Right forelimb (tissue), 1 donor: ENCODE measurements at places on chromosomes 12 and 14.

GRCh38 chr12:59886131-59886733 lies 290.4 kb downstream of the SLC16A7 start:
- DNase-seq, result no peak

DNA sequence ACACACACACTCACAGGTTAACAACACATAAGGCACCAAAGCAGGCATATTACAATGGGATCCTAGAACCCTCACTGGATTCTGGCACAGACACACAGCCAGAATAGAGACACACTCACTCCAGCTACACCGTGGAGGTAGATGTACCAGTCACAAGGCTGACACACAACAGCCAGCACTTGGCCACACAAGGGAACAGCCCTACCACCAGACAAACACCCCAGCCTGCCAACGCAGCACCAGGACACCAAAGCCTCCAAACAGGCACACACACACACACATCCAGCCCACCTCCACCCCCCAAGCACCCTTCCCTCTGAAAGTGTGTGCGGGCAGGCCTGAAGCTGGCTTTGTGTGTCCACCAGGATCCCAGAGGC lies 10.9 kb upstream of the ITGB7 start:
- DNase-seq, result no peak

DNA sequence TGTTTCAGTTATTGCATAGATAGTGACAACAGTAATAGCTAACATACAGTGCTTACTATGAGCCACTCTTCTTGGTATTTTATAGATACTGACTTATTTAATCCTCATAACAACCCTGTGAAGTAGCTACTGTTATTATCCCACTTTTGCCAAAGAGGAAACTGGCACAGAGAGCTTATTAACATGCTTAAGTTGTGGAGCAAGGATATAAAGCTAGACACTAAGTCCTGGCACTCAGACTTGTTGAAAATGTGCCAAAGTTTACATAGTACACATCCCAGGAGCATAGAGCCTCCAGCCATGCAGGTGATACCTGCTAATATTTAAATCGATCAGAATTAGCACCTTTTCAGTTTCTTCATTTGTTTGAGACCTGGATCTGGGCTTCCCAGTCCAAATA lies 41.8 kb downstream of the VEZT start:
- DNase-seq, result no peak

GRCh38 chr14:103973354-103973753 lies 31.0 kb upstream of the RD3L start:
- DNase-seq, result no peak

- no peak for DNase-seq
Measured at GRCh38 chr14:61965030-61965745, 203.0 kb downstream of the SNAPC1 start.

DNA sequence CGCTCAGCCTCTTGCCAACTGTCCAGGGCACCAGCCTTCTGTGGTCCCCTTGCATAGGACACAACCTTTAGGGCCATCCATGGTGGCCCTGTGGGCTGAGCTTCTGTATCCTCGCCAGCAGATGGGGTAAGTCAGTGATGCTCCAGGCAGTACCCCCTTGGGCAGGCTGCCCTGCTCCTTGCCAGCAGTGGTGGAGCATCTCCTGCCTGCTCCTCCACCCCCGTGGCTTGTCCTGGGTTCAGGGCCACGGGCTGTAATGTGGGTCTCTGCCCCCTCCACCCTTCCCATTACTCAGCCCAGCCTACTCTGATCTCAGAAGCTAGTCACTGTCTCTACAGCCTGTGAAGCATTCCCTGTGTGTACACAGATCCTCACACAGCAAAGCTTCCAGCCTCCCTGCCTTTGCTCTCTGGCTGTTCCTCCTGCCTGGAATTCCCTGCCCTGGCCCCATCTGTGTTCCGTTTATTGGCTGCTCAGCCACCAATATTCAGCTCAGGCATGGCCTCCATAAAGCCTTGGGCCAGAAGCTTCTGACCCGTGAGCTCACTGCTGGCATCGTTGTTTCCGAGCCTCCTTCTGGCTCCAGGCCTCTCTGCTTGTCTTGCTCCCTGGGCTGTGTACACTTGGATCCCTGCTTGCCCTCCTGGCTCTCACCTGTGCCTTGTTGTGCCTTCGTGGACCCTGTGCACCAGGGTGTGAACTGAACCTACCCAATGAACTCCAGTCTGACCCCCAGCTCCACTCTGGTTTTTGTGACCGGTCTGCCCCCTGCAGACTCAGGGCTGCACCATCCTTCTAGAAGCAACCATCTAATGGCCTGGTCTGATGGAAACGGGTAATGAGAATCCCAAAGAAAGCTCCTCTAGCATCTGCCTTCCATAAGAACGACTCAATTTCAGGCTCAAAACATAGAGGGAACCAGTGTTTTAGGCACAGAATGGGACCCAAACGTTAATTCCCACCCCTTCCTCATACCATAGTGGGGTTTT lies 177.0 kb upstream of the PRMT8 start:
- peak; percentile 65 for DNase-seq

GRCh38 chr14:69342928-69343525 lies 55.1 kb downstream of the ERH start:
- no peak for DNase-seq

GRCh38 chr14:102828151-102828550 lies 50.9 kb downstream of the TRAF3 start:
- DNase-seq, result no peak

DNA sequence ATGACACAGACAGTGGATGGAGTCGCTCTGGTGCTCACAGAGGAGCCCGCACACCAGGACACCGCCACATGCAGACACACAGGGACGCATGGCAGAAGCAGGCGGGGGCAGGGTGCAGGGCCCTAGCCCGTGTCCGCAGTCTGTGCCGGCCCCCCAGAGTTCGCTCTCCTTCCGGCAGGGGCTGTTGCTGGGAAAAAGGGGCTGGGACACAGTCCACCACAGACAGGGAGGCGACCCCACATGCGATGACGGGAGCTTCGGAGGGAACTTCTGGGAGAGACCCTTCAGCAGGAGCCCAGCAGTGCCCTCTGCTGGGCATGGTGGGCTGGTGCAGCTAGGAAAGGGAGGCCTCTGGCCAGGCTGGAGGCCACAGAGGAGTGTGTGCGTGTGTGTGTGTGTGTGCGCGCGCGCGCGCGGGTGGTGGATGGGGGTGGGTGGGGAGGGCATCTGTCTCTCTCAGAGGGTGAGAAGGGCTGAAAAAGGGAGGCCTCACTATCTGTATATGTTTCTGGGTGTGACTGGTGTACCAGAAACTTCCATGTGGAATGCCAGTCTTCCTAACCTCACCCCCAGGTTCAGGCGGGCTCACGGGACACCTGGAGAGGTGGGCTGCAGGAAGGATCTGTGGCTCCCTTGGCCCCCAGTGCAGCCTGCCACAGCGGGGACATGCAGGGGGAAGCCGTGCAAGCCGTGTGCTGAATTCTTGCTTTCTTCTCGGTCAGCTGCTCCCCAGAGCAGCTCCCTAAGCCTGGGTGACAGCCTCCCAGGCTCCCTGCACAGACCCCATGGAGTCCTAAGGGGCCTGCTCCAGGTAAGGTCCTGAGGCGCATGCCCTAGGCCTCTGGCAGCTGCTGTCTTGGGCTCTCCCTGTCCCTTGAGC lies 60.7 kb downstream of the PLEKHG3 start:
- DNase-seq, result peak; percentile 88

GRCh38 chr12:10503460-10503859 lies 2.2 kb upstream of the EIF2S3B start:
- no peak for DNase-seq

DNA sequence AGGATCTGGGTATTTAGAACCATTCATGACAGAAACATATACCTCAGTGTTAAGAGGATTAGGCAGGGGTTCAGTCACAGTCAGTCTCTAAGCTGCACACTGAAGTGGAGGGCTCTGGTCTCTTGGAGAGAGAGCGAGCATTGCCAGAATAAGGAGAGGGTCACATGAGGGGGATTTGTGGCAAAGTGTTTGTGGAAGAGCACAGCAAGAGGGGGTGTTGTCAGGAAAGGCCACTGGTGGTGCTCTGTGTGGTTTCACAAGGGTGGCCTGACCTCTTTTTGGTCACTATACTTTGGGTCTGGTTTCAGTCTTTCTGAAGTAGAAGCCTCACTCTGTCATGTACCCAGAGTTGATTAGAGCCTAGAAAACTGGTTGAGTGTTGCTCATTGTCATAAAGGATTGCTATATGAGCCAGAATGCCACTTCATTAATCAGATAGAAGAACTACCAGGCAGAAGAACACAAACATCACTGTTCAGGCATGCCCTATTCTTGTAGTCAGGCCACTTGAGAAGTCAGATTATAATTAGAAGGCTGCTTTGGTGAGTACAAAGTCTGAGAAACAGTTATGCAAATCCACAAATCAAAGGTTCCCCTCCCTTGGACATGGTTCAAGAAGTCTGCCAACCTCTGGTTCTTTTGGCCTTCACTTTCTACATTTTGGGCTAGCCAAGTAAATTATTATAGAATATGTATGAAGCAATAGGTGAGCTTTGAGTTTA lies 8.4 kb downstream of the TMEM19 start:
- no peak for DNase-seq

- DNase-seq, result no peak
Measured at GRCh38 chr12:104414581-104415341, 42.0 kb upstream of the CHST11 start.

GRCh38 chr12:95942101-95942523 lies 302 bp downstream of the CCDC38 start:
- no peak for DNase-seq

GRCh38 chr12:100986595-100987547 lies 192.3 kb downstream of the ANO4 start:
- no peak for DNase-seq

- no peak for DNase-seq
Measured at GRCh38 chr14:90496379-90496778, 99.5 kb downstream of the CALM1 start.

DNA sequence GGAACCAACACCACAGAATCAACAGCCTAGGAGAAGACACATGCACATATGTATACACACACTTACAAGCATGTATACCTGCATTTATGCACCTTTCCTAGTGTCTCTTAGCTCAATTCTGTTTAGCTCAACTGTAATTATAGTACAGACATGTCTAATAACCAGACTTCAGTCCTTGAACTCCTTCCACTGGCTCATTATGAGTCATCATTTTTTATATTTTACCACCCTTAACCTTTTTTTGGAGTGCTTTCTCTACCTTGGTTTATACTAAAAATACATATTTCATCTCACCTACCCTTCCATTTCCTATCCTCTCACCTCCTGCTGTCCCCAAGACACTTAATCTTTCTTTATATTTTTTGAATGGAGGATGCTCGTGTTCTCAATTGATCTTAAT lies 110.4 kb downstream of the ARID2 start:
- DNase-seq, result no peak

GRCh38 chr12:13195250-13195649 lies 1.3 kb upstream of the EMP1 start:
- no peak for DNase-seq

DNA sequence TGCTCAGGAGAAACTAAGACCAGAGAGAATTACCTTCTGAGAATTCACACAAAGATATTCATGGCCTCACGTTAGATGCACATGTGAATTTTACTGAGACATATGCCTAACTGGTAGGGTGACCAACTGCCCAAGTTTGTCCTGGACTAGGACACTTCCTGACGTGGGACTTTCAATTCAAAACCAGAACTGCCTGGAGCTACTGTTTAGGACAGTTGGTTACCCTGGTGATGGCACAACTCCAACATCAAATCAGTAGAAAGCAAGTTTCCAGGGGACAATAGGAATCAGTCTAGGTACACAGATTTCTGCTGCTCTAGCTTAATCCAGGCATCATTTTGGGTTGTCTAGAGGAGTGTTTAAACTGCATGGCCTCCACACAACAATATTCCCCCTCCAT lies 178.7 kb downstream of the GXYLT1 start:
- DNase-seq, result no peak

GRCh38 chr12:40711121-40711520 lies 18.9 kb downstream of the CNTN1 start:
- no peak for DNase-seq

- peak; percentile 24 for DNase-seq
Measured at GRCh38 chr12:114933428-114934160, 249.6 kb upstream of the TBX3 start.

DNA sequence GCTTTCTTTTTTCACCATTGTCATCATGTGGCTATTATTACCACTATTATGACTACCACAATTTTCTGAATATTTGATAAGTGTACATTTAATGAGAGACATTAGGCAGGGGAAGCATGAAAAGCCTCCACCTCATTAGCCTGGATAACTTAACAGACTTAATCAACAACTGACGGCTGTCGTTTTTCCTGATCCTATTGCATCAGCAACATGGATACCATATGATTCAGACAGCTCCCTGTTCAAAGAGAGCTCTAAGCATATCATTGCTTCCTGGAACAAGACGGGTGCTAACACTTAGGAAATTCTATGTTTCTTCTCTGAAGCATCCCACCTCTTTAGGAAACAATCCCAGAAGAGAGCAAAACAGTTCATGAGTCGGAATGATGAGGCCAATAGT lies 765.2 kb downstream of the NOVA1 start:
- no peak for DNase-seq

DNA sequence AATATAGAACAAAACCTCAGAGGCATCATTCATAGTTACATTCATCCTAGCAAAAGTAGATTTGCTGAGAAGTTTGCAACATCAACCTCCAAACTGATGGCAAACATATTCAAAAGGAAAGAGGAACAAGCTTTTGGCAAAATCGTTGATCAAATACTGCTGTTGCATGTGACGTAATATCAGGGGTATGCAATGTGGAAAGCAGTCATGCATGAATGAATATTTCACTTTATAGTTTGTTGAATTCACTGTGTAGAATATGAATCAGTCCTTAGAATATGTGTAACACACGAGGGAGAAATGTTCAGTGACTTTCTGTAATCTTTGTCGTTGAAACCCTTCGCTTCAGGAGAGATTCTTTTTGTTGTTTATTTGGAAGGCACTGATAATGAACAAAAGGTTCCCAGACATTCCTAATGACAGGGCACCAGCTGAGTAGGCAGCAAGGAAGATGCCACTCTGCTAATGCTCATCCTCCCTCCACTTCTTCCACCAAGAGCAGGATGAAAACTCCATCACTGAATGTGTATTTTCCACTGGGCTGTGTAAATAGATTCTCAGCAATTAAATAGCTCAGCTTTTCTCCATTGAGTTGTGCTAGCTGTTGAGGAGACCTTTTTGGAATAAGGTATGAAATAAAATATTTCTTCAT lies 126.1 kb downstream of the PELI2 start:
- no peak for DNase-seq

DNA sequence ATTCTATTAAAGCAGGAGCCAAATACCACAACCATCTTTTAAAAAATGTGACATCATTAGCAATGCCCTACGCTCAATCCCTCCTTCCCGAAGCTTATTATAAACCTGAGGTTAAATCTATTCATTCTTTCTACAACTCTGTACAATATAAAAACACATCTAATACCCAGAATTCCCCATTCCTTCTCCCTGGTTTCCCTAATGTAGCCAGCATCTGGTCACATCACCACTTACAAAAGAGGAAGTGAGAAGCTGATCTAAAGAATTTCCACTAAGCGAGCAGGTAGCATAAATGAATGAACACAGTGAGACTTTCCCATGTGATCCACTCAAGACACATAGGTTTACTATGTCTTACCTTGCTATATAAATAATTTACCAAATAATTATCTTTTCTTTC lies 90.4 kb downstream of the LRP6 start:
- DNase-seq, result no peak

- no peak for DNase-seq
Measured at GRCh38 chr12:19712041-19712440, 272.7 kb downstream of the AEBP2 start.

GRCh38 chr12:86523844-86524243 lies 267.7 kb upstream of the MGAT4C start:
- DNase-seq, result no peak

GRCh38 chr14:92846162-92846897 lies 52.2 kb downstream of the GOLGA5 start:
- DNase-seq, result no peak
